ENCODE measurements at places on chromosomes 11 and 22.

DNA sequence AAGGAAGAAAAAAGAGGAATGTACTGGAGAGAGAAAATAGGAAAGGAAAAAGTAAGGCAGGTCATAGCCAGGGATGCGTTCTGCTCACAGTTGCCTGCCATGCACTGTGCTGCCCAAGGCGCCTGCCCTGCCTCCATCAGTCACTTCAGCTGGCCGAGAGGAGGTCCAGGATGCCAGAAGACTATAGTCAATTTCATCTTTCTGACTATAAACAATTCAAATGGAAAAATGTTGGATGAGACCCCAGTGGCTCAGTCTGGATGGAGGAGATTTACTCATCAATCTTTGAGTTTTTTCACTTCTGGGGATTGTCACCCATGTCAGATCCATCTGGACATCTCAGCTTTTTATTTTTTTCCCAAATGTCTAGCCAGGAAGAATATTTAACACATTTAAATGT is 36.7 kb upstream of the CLMP start:
- DNase-seq: no peak

DNA sequence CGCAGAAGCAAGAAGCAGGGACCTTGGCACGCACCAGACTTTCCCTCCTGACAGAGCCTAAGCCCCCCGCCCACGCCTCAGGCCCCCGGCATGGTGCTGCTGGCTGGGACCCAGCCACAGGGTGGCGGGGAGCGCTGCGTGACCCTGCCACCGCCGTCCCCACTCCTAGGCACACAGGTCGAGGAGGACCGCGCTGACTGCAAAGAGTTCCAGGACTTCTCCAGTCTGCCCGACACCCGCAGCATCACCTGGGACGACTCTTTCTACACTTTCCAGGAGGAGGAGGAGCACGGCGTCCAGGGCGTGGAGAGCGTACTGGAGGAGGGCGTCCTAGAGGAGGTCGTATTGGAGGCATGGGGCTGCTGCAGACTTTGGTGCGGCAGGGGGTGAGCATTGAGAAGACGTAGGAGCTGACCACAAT is 103.7 kb downstream of the TRIM51G start:
- DNase-seq: no peak

DNA sequence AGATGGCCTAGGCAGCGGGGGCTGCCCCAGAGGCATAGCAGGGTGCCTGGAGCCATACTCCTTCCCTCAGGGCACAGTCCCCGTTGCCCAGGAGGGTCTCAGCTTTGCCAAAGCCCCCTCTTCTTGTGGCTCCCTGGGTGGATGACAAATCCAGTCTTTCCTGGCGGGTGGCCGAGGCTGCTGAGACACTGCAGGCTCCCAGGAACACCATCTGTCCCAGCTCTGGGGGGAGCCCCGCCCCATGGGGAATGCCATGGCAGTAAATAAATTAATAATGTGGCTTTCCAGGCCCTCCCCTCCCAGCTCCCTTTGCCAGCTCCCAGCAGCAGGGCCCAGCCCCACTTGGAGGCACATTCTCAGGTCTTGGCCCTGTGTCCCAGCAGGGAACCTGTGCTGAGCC is 45.0 kb downstream of the PDE2A start:
- no peak for DNase-seq

- no peak for DNase-seq
These were observed 63.3 kb downstream of the LIF start for GRCh38 chr22:30183271-30183670.

GRCh38 chr22:17443405-17444203 is 74.3 kb downstream of the CECR2 start:
- no peak for DNase-seq

DNA sequence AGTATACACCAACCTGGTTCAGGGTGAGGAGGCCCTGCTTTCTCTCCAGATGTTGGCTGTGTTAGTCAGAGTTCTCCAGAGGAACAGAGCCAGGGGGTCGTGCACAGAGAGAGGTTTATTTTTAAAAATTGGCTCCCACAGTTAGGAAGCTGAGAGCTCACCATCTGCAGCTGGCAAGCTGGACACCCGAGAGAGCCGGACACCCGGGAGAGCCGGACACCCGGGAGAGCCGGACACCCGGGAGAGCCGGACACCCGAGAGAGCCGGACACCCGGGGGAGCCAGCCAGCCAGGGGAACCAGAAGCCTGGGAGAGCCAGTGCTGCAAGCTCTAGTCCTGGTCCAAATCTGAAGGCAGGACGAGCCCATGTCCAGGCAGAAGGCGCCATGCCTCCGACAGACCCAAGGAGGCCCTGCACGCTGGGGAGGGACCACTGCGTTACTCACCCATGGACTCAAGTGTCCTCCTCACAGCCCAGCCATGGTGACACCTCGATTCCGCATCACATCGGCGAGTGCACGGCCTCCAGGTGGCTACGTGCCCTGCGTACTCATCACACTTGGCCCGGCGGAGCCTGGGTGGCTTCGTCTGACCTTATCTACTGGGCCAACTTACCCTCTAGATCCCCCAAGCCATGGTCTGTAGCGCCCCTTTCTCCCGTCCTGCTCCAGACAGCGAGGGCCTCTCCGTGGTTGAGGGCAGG is 99.0 kb downstream of the BRD1 start:
- DNase-seq: no peak

- no peak for DNase-seq
These were observed 36.6 kb downstream of the ST3GAL4 start for GRCh38 chr11:126391970-126392632.

DNA sequence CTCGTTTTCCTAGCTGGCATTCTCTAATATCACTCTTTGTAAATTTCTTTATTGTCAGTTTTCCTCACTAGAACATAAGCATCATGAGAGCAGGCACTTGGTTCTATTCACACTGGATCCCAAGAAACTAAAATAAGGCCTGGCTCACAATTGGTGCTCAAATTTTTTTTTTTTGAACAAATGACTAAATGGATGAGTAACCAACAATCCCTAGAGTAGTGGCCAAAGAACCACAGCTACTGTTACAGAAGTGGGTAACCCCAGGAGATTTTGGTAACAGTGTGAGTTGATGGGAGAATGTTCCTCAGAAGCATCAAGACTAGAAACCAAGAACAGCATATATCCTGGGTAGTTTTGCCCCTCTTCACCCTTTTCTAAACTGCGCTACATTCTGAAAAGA is 572.6 kb downstream of the INSC start:
- no peak for DNase-seq

DNA sequence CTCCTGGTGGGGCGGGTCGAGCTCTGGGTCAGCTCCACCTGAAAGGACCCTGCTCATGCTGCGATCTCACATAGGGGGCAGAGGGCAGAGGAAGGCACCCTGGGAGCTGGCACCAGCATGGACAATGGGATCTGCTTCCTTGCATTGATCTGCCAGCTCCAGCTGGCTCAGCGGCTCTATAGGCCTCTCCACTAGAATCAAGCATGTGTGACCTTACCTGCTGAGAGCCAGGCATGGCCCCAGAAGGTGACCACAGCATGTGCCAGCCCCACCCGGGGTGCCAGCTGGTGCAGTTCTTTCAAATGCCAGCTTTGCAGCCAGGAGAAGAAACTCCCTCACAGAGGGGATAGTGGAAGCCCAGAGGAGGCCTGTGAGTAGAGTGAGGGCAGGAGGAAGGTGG is 22.0 kb upstream of the KLHL35 start:
- no peak for DNase-seq

DNA sequence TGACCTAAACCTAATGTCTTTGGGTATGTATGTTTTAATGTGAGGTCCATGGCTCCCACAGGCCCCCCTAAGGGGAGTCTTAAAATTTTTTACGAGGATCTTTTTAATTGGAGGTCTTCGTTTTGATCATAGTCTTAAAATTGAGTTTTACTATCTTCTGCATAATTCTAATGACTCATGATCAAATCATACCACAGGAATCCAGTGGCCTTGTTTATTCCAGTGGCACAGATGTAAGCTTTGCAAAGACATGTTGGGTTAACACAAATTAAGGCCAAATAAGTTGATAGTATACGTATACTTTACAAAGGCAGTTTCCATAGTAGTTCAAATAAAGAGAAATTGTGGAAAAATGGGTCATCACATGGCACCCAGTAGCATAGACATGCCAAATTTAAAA is 33.9 kb upstream of the FJX1 start:
- DNase-seq: no peak

DNA sequence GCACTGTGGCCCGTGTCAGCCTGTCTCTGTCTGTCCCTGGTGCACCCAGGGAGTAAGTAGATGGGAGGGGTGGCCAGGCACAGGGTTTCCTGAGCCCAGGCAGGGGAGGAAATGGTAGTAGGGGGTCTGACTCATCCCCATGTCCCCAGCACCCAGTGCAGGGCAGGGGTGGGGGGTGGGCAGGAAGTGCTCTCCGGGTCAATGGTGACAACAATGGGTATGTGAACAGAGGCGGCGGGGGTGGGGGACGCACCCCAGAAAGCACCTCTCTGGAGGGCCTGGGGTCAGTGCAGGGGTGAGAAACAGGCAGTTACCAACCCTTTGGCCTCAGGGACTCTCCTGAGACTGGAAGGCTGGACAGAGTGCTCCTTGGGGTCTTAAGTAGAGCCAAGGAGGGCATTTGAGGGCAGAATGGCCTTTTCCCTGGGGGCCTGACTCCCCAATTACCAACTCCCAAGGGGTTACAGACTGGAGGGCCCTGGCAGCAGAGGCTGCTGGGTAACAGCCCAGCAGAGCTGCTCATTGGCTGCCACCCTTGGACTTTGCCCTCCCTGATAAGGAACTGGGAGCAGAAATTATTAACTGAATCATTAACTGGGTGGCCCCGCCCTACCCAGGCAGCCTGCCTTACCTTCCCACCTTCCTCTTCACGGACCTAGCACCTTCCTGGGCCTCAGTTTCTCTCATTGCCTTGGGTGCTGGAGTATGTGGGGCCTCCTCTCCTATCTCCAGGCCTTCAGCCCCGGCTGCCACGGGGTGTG is 4.2 kb downstream of the MYRF start:
- DNase-seq: no peak

GRCh38 chr11:79220171-79220570 is 220.7 kb downstream of the TENM4 start:
- no peak for DNase-seq

DNA sequence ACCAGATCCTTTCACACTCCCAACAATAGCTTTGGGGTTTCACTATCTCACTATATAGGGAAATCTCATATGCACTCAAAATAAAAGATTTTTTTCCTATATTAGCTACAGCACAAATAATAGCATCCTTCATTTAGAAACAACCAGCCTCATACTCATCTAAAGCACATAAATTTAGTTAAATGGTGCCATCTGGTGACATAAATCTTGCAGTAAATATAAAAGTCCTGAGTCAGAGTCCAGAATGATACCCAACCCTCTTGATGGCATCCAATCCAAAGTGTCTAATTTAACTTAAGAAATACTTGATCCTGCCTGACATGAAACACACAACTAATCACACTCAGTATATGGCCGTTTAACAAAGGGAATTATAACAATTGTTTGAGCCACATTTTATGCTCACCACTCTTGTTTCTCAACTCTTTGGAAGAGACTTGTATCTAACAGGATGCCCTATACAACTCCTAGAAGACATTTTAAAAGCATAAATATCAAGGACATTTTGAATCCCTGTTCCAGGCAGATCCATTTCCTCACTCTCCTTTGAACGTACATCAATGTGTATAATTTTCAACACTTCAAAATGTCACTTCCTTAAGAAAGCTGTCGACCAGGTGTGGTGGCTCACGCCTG is 36.2 kb downstream of the DLG2 start:
- no peak for DNase-seq

DNA sequence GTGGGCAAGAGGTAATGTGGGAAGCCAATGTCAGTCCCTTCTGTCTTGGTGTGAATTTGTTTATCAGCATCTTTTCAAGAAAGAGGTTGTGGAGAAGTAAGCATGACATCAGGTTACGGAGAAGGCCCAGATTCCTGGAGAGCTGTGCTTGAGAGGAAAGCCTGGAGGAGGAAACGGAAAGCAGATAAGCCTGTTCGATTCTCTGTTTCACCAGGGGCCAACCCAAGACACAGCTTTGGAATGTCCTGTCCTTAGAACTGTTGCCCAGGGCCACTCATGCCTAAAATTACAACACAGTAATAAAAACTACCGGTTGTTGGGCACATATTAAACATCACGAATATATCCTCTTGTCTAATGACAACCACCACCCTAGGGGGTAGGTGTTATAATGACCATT is 148.5 kb downstream of the NAV2 start:
- DNase-seq: no peak

DNA sequence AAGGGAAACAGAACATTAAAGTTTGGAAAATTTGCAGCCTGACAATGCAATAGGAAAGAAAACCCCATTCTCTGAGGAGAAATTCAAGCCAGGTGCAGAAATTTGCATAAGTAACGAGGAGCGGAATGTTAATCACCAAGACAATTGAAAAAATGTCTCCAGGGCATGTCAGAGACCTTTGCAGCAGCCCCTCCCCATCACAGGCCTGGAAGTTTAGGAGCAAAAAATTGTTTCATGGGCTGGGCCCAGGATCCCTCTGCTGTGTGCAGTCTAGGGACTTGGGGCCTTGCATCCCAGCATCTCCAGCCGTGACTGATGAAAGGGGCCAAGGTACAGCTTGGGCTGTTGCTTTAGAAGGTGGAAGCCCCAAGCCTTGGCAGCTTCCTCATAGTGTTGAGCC is 780.2 kb downstream of the LRRC4C start:
- DNase-seq: no peak

DNA sequence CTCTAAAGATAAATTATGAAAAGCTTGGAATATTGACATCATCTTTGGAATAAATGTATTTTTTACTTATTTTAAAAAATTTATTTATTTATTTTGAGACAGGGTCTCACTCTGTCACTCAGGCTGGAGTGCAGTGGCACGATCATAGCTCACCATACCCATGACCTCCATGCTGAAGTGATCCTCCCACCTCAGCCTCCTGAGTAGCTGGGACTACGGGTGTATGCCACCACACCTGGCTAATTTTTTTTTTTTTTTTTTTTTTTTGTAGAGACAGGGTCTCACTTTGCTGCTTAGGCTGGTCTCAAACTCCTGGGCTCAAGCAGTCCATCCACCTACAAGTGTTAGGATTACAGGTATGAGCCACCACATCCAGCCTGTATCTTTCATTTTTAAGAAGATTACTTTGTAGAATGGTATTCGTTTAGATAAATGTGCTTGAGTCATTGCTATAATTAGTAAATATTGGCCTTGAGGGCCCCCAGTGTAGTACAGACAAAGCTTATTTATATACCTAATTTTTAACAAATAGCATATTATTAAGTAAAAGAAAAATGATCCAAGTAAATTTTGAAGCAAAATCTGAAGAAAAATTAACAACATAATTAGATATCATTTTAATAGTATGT is 8.5 kb downstream of the SWAP70 start:
- DNase-seq: no peak

DNA sequence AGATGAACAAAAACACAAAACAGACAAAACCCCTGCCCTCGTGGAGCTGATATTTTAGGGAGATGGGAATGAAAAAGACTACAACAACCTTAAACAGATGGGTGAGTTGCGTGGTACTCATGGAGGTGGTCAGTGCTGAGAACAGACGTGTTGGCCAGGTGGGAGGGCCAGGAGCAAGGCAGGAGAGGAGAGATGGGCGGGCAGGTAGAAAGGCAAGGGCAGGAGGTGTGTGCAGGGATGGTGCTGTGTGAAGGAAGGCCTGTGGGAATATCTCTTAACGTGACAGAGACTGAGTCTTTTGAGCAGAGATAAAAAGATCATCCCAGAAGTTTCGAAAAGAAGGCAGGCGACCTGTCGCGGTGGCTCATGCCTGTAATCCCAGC is 7.0 kb downstream of the GAL start:
- DNase-seq: no peak
